ENCODE measurements at places on chromosomes 3 and 15.

GRCh38 chr3:53005854-53006513, 39.9 kb downstream of the SFMBT1 start:
- no peak for DNase-seq

DNA sequence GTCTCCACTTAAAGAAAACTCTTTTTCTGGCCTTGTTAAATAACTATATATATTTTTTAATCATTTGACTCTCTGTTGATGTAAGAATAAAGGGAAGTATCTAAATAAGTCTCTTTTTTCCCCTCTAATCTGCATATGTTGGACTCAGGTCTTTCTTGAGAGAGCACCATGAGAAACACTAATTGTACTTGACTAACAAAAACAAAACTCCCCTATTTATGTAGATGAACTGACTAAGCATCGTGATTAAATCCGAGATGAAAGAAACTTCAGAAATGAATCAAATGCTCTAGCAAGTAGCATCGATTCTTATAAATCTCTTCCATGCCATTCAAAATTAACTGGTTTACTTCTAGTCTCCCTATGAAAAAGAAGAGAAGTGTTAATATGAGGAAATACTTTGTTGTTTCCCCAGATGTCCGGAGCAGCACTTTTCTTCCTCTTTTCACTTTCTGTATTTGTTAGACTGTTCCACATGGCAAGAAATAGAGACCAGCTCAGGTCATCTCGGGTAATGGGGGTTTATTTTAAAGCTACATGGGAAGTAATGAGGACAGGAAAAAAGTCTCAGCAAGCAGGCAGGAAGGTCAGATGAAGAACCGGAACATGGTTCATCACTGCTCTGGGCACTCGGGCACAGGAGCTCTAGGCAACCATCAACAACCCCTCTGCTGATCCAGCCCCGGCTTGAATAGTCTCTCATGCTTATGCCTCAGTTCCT, 288.3 kb downstream of the CNTN6 start:
- DNase-seq: peak; percentile 33

GRCh38 chr3:15795651-15796308, 2.0 kb downstream of the ANKRD28 start:
- peak; percentile 56 for DNase-seq

- no peak for DNase-seq
These were observed 40.1 kb downstream of the ADAMTSL3 start for GRCh38 chr15:83694015-83694414.

DNA sequence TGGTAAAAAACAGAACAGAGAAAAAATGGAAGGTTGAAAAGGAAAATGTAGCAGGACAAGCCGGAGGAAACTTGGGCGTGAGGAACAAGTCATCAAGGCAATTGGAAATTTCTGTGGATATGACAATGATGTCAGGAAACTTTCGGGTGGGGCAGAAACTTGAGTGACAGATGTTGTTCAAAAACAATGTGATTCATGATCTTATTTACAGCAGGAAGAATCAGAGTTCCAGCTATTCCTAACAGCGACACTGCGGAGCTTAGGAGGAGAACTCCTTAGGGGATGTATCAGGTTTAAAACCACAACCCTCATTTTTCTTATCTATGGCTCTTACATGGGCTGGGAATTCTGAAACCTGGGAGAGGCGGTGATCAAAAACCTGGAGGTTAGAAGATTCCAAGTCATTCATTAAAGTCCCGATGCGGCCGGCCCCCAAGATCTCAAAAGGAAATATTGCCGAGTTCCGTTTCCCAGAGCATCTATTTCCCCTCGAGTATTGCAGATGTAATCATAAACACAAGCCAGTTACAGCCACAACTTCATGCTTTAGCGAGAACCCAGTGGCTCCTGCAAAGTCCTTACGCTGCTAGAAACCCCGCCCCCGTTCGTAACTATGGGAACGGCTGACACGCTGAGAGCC, 659 bp upstream of the ARRDC4 start:
- no peak for DNase-seq

DNA sequence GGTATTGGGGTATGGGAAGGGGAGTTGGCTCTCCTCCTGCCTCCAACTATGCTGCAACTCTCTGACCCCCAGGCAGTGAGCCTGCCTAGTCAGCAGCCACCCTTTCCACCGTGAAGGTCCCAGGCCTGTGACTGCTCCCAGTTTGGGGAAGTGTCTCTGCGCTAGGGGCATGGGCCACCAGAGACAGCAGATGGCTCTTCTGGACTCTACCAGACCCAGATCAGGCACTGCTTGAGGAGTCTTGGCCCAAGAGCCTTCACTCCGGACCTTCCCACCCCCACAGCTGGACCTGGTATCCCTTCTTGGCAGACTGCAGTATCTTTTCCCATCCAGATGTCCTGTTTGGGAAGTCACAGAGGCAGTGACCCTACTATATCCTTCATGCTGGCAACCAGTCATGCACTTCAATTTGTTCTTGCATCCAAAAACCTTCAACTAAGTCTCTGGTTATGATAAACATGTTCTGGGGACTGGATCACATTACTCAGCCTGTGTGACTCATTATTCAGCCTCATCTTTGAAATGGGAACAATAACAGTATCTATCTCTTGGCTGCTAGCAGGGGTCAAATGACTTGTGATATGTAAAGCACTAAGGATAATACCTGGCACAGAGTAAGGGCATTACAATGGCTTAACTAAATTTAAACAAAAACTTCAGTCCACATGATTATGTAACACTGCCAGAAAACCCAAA, 62.7 kb downstream of the POMGNT2 start:
- DNase-seq: no peak

- peak; percentile 27 for DNase-seq
These were observed 124.2 kb downstream of the GHSR start for GRCh38 chr3:172323894-172324610.

GRCh38 chr15:81206018-81206417, 9.3 kb downstream of the IL16 start:
- no peak for DNase-seq

DNA sequence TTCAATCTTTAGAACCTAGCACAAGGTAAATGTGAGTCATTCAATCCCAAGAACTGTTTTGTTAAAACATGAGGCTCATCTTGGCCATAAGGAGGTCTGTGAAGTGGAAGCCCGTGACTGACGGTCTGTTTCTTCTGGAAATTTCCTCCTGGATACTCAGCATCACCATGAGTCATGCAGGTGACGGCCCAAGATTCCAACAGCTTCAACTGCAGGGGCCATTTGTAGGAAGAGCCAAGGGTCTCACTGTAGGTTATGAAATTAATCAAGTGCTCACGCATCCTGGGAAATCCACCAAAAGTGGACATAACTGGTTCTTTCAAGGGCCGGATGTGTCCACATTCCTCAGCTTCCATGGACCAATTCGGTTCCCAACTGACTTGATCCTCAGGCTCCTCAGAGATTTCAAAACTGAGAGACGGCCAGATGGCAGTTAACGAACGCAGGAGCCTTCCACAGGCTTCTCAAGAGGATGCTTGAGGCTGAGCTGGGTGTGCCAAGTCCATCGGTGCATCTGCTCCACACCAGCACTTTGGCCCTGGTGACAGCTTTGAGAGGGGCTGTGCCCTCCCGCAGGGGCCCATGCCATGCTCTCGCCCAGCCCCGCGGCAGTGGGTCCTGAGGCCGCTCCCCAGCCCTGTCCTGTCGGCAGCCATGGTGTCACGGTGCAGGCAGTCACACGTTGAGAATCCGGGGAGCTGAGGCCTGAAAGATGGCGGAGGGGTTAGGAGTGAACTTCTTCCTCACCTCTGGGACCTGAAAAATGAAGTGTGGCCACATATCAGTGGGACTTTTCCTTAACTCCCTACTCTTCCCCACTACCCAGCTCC, 8.5 kb downstream of the MAP6D1 start:
- DNase-seq: no peak

- DNase-seq: no peak
These were observed 454.1 kb downstream of the GRM7 start for GRCh38 chr3:7315037-7315436.

DNA sequence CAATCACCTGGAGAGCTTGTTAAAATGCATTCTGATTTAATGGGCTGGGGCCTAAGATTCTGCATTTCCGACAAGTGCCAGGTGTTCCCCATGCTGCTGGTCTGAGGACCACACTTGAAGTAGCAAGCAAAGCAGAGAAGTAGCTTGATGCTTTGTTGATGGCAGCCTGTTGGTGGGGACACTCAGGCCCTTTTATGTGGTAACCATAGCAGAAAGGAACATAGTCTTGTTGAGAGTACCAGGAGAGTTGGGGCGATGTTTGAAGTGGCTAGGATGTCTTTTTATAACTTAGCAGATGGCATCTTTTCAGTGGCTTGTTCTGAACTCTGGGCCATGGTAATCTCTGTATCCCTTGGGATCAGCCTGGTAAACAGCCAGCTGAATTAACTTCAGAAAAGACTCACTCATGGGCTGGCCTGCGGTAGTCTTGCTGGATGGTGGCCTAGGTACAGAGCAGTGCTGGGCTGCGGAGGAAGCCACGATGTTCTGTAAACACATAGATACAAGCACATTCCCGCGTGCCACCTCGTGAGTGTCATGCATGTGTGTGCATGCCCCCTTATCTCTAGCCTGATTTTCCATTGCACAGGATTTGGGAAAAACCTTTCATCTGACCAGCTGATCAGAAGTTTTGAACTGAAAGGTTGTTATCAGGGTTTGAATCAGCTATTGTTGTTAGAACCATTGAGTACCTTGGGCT, 292.4 kb upstream of the LRRFIP2 start:
- DNase-seq: no peak

- no peak for DNase-seq
These were observed 352.6 kb downstream of the EPHB1 start for GRCh38 chr3:135147657-135148056.

DNA sequence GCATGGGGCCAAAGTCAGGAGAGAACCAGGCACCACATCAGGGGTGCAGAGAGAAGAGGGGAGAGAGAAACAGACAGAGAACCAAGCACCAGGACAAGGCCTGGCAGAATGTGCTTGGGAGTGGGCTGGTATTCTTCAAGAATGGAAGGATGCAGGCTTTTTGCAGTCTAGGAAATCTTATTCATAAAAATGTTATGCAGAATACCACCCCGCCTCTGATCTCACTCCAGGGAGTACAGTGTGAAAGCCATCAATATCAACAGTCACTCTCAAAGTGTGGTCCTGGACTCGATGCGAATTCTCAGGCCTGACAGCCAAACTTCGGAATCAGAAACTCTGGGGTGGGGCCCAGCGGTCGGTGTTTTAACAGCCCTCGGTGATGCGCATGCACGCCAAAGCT, 16.9 kb downstream of the NTRK3 start:
- DNase-seq: no peak

GRCh38 chr3:32309654-32310242, 71.3 kb downstream of the CMTM8 start:
- no peak for DNase-seq

DNA sequence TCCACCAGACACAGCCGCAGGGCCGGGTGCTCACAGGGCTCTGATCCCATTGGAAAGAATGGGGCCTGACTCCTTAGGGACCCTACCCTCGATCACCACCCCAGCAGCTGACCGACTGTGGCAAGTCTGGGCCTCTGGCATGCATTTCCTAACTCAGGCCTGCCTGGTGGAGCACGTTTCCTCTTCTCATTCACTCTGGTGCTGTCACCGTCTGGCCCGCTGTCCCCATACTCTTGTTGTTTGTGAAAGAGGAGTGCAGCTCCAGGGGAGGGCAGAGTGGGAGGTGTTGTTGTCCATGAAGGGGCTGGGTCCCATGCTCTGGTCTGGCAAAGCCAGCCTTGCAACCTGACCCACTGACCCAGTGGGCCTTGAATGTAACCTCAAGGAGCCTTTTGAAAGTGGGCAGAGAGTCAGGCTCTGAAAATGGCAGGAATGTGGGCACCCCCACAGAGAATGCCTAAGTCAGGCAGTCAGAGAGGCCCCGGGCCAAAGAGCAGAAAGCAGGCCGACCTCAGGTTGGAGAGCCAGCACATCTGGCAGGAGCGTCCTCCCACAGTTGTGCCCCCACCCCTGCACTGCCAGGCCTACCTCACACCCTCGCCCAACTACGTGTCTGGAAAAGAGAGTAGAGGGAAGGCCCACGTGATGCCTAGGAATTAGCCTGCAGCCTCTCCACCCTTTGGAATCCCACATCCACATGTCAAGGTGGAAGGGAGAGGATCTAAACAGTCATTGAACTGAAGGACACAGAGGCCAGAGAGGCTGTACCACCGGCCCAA, 10.9 kb downstream of the SEMA7A start:
- no peak for DNase-seq

GRCh38 chr3:27939940-27940339, 217.8 kb upstream of the EOMES start:
- no peak for DNase-seq

DNA sequence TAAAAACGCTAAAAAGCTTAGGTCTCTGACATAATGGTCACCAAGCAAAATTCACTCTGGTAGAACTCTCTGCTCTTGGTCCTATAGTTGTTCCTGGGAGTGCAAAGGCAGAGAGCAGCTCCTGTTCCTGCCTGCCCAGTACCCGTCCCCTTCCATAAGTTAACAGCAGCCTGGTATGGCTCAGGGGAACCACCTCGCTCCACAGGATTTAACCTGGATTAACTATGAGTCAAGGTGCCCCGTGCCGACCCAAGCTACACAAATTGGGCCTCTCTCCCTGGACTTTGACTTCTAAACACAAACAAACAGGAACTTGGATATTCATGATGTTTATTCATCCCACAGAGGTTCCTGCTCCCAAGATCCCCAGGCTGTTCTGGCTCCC, 32.1 kb downstream of the SCAP start:
- DNase-seq: no peak

DNA sequence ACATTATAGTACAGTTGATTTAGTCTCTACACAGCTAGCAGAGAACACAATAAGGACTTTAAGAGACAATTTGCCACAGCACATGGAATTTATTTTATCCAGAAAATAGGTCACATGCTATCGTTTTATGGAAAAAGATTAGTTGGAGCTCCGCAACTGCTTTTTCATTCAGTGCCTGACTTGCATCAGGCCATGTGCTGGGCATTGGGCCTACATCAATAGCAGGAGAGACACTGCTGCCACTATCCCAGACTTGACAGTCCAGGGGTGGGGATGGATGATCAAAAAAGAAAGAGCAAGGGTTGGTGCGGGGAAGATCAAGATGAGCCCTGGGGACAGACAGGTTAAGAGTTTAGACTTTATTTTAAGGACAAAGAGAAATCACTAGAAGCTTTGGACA, 75.2 kb upstream of the C3orf80 start:
- DNase-seq: no peak

DNA sequence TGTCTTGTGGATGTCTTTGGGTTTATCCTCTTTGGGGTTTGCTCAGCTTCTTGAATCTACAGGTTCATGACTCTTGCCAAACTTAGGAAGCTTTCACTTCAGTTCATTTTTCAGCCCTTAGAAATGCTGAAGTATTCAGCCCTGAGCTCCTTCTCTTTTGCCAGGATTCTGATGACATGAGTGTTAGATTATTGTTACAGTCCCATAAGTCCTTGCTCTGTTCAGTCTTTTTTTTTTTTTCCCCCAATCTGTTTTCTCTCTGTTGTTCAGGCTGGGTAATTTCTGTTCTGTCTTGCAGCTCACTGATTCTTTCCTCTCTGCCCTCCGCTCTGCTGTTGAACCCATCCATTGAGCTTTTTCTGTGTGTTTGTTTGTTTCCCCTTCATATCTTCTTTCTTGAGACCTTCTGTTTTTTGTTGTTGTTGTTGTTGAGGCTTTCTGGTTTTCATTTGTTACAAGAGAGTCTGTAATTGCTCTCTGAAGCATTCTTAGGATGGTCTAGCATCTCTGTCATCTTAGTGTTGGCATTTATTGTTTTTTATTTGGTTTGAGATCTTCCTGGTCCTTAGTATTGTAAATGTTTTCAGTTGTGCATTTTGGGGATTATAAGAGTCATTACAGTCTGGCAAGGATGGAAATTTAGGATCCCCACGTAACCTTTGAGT, 18.4 kb downstream of the LRCH3 start:
- no peak for DNase-seq

Measured in activated CD4-positive, alpha-beta T cell treated with anti-CD3 and anti-CD28 coated beads, Interleukin-2, Interleukin-4, amounts not matched to agents 100 ng/mL and 50 ng/mL, durations not matched to agents 16 hours and 8 hours (primary cell).